ENCODE measurements at places on chromosomes 11 and 22.

- DNase-seq, result no peak
These were observed 92.7 kb downstream of the ETS1 start for GRCh38 chr11:128494418-128495332.

- no peak for DNase-seq
These were observed 42.5 kb downstream of the CD82 start for GRCh38 chr11:44607987-44608386.

DNA sequence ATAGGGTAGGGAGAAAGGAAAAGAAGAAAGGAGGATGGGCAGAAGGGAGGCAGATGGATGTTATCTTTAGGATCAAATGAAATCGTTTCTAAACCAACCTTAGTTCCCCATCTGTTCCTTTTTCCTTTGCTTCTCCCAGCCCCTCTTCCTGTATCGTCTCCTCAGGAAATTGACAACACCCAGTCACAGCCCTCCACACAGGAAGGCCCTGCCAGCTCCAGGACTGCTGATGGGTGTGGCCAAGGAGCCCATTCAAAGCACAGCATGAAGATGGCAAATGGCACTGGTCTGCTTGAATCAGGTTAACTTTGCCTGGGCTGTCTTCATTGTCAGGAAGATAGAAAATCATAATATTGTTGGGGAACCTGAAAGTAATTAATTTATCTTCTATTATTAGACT lies 164.8 kb downstream of the C11orf87 start:
- no peak for DNase-seq

GRCh38 chr11:126339073-126339862 lies 16.2 kb upstream of the ST3GAL4 start:
- no peak for DNase-seq

- no peak for DNase-seq
These were observed 34.9 kb downstream of the TBC1D22A start for GRCh38 chr22:46797355-46797754.

- DNase-seq, result no peak
These were observed 139.3 kb downstream of the CEP164 start for GRCh38 chr11:117466966-117467365.

GRCh38 chr11:111450480-111451320 lies 61.5 kb downstream of the BTG4 start:
- no peak for DNase-seq

- DNase-seq, result no peak
These were observed 540 bp downstream of the MEN1 start for GRCh38 chr11:64809781-64810241.

DNA sequence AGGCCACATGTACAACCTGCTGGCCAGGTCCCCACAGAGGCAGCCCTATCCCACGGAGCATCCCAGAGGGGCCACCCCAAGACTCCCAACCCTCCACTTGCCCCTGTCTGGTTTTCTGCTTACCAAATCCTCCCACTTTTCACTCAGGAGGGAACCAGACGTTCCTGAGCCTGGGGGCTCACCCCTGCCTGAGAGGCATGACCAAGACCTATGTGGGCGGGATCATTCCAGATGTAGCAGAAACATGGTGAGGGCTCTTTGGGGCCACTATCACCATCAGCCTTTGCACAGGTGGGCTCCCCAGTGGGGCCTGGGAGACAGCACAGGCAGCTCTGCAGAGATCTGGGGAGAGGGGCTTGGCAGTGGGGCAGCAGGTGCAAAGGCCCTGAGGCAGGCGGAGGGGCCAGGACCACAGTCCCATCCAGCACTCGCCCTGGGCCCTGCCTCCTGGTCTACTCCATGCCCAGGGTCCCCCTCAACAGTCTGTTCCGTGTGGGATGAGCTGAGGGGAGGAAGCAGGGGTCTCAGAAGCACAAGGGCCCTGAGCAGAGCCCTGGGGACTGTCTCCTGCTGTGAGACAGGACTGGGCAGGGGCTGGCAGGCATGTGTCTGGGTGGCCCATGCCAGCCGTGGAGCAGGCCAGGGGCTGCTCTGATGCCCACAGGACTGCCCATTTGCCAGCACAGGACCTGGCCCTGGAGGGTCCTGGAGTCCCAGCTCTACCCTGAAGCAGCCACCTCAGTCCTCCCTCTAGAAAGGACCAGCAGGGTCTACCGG lies 9.4 kb downstream of the PIM3 start:
- DNase-seq, result no peak

DNA sequence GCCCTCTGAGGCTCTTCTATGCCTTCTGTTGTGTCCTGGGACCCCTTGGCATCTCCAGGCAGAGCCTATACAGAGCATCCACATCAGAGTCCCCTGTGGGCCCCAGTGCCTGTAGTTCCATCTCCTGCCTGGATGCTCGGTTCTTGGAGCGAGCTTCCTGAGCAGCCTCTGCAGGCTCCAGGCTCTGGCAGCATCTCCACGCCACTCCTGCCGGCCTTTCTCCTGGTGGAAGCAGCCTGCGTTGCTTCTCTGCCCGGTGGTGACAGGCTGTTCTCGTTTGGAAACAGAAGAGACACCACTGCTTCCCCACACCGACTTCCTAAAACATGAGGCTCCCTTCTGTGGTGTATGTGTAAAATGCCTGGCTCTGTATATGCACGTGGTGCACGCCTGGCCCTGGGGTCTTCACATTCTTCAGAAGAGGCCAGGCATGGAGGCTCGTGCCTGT lies 52.8 kb downstream of the BCR start:
- no peak for DNase-seq

DNA sequence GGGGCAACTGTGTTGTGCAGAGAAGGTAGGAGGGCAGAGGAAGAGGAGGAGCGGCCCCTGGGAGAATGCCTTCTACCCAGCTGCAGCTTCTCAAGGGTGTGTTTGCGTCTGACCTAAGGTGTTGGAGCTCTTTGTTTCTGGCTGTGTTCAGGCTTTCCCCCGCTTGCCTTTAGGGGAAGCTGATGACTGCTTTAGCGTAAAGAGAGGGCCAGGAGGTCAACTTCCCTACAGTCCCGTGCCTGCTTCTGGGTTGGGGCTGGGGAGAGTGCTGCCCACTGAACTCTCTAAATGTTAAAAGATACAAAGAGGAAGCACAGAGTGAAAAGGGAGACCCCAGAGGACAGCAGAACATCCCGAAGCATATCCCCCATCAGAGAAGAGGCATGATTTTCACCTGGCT lies 99.2 kb downstream of the PTPRJ start:
- no peak for DNase-seq

- DNase-seq, result no peak
These were observed 1.4 kb upstream of the PRSS23 start for GRCh38 chr11:86798988-86799387.

GRCh38 chr11:85918910-85919794 lies 64.0 kb downstream of the CCDC83 start:
- DNase-seq, result no peak

GRCh38 chr22:34972191-34972897 lies 93.6 kb upstream of the ISX start:
- no peak for DNase-seq

GRCh38 chr22:47623763-47624148 lies 861.3 kb downstream of the TBC1D22A start:
- DNase-seq, result no peak

- no peak for DNase-seq
These were observed 41.3 kb downstream of the POU2F3 start for GRCh38 chr11:120281143-120281795.

DNA sequence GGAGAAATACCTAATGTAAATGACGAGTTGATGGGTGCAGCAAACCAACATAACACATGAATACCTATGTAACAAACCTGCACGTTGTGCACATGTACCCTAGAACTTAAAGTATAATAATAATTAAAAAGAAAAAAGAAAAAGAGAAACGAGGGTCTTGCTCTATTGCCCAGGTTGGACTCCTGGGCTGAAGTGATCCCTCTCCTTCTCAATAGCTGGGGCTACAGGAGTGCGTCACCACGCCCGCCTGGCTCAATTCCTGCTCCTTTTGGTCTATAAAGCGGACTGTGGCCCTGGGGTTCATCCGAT lies 521 bp upstream of the PTS start:
- DNase-seq, result no peak

- DNase-seq, result no peak
These were observed 257.7 kb upstream of the NARS2 start for GRCh38 chr11:78832226-78832947.

GRCh38 chr22:44825310-44826150 lies 73.2 kb downstream of the ARHGAP8 start:
- no peak for DNase-seq

- DNase-seq, result no peak
These were observed 22.7 kb upstream of the C1QTNF4 start for GRCh38 chr11:47616726-47617416.

Measured in activated CD8-positive, alpha-beta memory T cell treated with anti-CD3 and anti-CD28 coated beads for 1 hour (primary cell).